ENCODE measurements at places on chromosomes 3 and 15. TPM values are rescaled to one million over a fixed set of nuclear protein-coding genes. Genes with fewer than 3 reads are reported as not detected.
A peak's percentile ranks its signal among the peaks of the same experiment; 100 is the strongest.

GRCh38 chr3:146142757-146143156 is 18.2 kb downstream of the PLOD2 start:
- peak overlapping the region; percentile 4 for H3K4me3 ChIP-seq
- no peak for DNase-seq
- H3K4me1 ChIP-seq: peaks cover 68% of the 10 kb centered on the region
- H3K27me3 ChIP-seq: no peaks in the 10 kb centered on the region
- H3K27ac ChIP-seq: peak overlapping the region; percentile 58

DNA sequence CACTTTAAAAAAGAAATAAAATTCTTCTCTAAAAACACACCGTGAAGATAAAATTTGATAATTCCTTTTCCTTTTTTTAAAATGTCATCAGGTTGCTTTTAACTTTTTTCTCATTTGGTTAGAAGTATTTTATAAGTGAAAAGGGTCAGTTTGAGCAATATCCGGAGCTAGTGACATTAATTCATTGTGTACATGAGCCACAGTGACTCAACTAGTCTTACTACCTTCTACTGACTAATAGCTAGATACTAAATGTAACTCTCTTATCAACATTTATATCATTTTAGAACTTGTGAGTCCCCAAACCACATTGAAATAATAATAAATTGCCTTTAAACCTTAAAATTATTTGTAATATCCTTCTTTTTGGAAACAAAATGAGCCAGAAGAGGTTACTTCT is 101.2 kb upstream of the ZBTB20 start:
- no peaks in the 10 kb centered on the region for H3K4me1 ChIP-seq
- H3K4me3 ChIP-seq: no peak overlapping the region
- no peaks in the 10 kb centered on the region for H3K27me3 ChIP-seq

GRCh38 chr3:39965461-39965860 is 156.1 kb downstream of the MYRIP start:
- no peak overlapping the region for H3K4me3 ChIP-seq
- H3K27me3 ChIP-seq: no peaks in the 10 kb centered on the region
- no peak for DNase-seq
- H3K27ac ChIP-seq: no peak overlapping the region
- H3K4me1 ChIP-seq: peaks cover 38% of the 10 kb centered on the region

Gene ESYT3
- not detected for total RNA-seq

Gene TPRG1
- total RNA-seq: 2.9 TPM

Gene GOLGA6A
- not detected for total RNA-seq

Gene CHRNA5
- 0.97 TPM for total RNA-seq

Gene SLC12A1
- total RNA-seq: not detected

Gene CFAP44
- total RNA-seq: 2.7 TPM
